Stimulated activated CD4-positive, alpha-beta T cell treated with anti-CD3 and anti-CD28 coated beads, Interleukin-2, amount 100 ng/mL, for 24 hours (primary cell): ENCODE measurements at places on chromosomes 12 and 14.

GRCh38 chr12:100356644-100357223 is at the start of gene SLC17A8:
Gene SLC17A8, plus strand, starts transcription at chr12:100357074. Its CDS starts 318 bp downstream, at chr12:100357392.
- no peak for DNase-seq

DNA sequence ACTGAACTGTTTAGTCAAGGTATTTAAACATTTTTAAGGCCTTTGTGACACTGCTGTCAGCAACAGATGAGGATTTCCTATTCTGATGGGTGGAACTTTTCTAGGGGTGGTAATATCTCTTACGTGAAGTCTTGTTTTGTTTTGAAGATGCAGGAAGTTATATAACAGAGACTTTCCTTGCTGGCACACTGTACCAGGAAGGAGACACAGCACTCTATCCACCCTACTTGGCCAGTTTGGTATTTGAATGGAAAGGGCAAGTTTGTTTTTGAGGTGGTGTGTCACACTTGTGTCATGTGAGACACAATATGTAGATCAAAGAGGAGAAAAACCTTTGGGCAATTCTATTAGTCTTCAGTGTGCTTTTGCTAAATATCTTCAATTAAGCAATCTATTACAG is 51.6 kb upstream of the SRP54 start:
- no peak for DNase-seq

GRCh38 chr12:29150462-29150861 is 1.4 kb downstream of the FAR2 start:
- DNase-seq, result no peak

DNA sequence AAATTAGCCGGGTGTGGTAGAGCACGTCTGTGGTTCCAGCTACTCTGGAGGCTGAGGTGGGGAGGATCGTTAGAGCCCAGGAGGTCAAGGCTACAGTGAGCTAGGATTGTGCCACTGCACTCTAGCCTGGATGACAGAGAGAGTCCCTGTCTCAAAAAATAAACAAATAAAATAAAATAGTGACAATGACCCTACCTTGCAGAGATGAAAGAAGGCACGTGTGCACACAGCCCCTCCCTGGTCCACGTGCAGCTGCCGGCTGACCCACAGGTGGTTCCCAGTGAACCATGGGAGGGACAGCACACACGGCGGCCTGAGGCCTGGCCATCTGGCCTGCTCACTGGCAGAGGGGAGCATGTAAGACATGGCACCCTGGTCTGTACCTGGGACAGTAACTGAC is 4.7 kb downstream of the HHIPL1 start:
- no peak for DNase-seq
